ENCODE measurements at places on chromosomes 2 and 18. TPM values are rescaled to one million over a fixed set of nuclear protein-coding genes. Genes with fewer than 3 reads are reported as not detected.

- peak; percentile 88 for DNase-seq
These were observed 117.6 kb downstream of the CAMKMT start for GRCh38 chr2:44479127-44479887.

- DNase-seq: no peak
These were observed 19.1 kb downstream of the LIMS1 start for GRCh38 chr2:108553209-108553919.

GRCh38 chr2:23078784-23079434 lies 306.1 kb upstream of the KLHL29 start:
- no peak for DNase-seq

- DNase-seq: peak; percentile 13
These were observed 3.8 kb downstream of the NT5C1B start for GRCh38 chr2:18585526-18585925.

DNA sequence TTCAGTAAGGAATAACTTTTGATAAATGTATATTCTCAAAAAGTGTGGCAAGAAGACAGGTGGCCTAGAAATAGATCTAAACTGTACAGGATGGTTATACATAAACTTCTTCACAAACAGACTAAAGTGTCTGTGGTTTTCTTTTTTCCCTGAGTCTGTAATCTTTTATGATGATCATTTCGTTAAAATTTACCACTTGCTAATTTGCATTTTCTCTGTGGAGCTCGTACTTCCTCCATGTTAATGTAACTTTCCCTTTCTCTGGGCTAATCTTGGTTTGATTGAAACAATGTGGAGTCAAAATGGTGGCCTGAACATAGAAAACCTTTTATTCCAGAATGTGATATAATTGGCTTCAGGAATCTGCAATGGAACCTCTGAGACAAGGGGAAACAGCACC lies 166.2 kb downstream of the FTCDNL1 start:
- no peak for DNase-seq

DNA sequence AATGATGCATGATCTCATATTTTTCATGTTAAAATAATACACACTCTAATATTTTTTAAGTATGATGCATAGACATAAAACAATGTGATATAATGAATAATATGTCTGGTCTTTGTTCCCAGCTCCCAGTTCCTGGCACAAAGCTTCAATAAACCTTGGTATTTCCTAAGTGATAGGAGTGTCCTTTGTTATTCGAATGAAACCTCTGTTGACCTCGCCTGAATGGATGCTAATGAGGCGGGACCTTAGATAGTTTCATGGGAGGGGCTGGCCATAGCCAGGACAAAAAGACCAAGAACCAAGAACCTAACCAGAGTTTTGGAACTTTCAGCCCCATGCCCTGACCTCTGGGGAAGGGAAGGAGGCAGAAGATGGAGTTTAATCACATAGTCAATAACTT lies 257.7 kb upstream of the COPS8 start:
- no peak for DNase-seq

GRCh38 chr2:27887830-27888229 lies 2.4 kb downstream of the RBKS start:
- no peak for DNase-seq

DNA sequence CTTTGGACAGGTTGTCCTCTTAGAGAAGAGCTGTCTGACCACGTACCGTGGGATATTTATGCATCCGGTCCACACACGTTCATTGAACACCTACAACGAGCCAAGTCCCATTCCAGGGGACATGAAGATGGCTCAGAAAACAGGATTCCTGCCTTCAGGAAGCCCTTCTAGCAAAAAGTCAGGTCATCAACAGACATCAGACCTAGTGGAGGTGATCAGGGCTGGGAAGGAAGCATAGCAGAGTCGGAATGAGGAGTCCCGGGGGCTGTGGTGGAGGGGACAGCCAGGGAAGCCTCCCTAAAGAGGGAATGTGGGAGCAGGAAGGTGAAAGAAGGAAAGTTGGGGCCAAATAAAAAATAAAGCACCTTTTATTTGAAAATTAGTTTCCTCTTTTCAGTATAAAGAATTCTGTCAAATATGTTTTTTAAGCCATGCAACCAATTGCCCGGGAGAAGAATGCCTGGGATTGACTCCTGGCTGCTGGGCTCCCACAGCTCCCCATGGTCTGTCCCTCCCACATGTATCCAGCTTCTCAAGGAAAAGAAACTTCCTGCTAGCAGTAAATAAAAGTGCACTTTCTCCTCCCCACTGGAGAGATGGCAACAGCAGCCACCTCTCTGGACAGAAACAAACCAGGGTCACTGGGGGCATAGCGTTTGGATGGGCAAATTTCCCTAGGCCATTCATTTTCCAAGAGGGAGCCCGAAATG lies 144.8 kb downstream of the SMAD7 start:
- no peak for DNase-seq

DNA sequence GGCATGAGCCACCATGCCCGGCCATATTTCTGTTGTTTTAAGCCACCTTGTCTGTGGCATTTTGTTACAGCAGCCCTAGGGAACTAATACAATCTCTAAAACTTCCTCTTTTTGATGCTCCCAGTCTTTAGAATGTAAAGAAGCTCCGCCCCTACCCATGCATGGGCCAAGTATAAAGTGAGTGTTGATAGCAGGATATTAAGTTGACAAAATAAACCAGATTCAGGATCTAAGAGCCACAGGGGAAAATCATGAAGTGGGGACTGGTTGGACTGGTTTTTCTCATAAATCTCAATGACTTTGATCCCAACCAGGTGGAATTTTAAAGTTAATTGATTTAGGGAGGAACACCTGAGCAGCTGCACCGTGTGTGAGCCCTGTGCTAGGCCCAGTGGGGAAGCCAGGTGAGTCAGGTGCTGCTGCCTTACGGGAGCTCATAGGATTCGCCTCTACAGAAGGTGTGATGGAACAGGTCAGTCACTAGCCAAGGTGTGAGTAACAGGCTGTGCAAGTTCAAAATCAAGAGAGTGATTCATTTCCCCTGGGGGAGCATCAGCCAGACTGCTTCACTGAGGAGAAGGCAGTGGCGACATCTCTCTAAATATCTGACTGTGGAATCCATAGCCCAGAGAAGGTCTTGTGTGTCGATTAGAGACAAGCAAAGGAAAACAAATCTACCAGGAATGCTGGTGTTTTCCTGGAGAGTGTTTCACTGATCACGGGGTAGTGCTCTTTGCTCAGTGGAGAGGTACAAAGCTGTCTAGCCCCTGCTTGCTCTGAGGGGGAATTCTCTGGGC lies 63.0 kb upstream of the MSH2 start:
- peak; percentile 65 for DNase-seq

DNA sequence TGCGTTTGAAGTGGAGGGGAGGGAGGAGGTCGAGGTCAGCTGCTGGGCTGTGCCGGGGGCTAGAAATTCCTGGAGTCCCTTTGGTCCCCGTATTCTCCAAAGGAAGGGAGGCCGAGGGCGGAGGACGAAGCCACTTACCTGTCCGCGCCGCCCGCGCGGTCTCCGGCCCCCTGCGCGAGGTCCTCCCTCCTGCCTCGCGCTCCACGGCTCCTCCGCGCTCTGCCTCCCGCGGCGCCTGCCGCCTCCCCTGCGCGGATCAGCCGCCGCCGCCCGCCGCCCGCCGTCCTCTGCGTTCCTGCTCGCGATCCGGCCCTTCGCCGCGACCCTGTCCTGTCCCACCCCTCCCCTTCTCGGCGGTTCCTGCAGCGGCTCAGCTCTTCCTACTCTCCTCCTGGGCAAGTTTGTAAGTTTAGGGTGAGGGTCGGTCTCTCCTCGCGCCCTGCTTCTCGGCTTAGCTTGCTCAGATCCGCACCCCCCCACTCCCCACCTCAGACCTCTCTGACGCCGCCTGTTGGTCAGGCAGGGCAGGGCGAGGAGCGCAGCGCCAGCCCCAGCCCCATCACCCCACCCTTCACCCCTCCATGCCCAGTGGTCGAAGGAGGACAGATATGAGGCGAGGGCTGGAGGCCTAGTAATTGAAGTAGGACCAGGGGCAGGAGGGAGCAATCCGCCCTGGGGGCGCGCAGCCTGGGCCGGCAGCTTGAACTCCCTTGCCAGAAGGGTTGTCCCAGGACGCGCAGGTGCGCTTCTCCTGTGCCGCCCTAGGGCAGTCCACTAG lies 9.7 kb upstream of the SKOR2 start:
- DNase-seq: no peak

DNA sequence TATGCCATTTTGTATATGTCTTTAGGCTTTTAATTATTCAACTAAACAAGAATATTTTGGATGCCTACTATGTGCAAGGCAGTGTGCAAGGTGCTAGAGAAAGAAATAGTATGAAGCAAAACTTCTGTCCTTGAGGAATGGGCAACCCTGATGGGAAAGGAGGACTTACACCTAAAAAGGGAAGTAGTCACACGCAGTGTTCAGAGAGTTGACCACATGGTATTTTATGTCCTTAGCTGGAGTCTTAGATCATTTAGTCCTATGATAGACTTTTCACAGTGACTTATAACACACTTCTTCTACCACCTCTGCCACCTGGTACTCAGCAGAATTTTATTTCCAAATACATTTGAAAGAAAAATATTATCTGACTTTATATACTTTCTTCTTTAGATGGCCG lies 291.6 kb downstream of the PLCL1 start:
- no peak for DNase-seq

- no peak for DNase-seq
These were observed 262.6 kb downstream of the TNS1 start for GRCh38 chr2:217740178-217740577.

DNA sequence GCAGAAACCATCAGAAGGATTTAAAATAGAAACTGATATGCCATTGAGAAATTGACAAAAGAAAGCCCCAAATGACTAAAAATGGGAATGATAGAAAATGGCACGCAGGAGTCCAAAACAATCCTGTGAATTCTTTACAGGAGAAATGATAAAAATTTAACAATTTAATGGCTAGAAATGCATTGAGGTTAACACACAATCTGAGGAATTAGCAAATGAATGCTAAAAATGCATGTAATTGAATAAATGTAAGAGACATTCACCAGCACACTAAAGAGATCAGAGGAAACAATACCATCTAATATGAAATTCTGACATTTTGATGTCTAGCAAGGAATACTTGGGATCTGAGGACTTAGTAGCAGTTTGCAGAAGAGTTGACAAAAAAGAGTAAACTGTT lies 37.0 kb downstream of the MARCHF4 start:
- DNase-seq: no peak

- peak; percentile 72 for DNase-seq
These were observed 394.9 kb upstream of the ZEB2 start for GRCh38 chr2:144914622-144915318.

PPP1R1C gene
- total RNA-seq: 0.19 TPM

PLEK gene
- not detected for total RNA-seq

C2orf92 gene
- total RNA-seq: 1.9 TPM

PRSS56 gene
- not detected for total RNA-seq

TEX44 gene
- total RNA-seq: not detected

MAL gene
- total RNA-seq: not detected

RABL2A gene
- 6.0 TPM for total RNA-seq
